ENCODE measurements at places on chromosomes 6 and 20.

DNA sequence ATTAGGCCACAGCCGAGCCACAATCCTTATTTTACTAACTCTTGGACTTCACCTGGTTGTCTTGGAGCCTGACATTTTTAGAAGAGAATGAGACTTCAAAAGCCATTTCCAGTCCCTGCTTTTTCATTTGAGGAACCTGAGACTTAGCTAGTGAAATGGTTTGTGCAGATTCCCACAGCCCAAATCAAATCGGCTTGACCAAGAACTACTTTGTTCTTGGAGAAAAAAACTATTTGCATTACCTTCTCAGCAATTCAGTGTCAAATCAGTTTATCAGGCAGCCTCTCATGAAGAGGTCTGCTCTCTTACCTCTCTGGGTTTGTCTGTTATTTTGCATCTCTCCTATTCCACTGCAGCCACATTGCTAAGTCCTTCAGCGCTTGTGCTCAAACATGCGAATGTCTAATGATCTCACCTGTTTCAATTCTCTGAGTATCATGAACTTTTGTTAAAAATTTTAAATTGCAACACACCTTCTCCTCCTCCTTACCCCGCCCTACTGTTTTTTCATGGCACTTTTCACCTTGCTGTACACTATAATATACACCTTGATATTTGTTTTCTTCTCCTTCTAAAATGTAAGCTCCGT lies 573 bp upstream of the IFNGR1 start:
- no peak for DNase-seq

DNA sequence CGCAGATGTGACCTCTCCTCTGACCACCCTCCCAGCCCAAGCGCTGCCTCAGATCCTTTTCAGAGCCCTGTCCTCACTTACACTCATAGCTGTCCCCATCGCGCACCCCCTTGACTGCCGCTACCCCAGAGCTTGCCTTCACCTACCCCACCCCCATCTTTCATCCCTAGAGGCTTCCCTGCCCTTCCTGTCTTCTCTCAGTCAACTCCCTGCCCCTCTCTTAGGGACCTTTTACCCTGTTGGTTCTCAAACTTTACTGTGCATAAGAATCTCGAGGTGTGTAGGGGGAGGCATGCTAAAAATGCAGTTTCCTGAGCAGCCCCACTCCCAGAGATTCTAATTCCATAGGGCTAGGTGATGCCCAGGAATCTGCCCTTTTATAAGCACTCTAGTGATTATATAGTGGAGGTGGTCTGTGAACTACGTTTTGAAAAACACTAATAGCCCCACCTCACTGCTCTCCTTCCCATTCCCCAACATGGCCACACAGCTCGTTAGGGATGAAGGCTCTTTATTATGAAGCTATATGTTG lies 725 bp downstream of the TM9SF4 start:
- DNase-seq: no peak

DNA sequence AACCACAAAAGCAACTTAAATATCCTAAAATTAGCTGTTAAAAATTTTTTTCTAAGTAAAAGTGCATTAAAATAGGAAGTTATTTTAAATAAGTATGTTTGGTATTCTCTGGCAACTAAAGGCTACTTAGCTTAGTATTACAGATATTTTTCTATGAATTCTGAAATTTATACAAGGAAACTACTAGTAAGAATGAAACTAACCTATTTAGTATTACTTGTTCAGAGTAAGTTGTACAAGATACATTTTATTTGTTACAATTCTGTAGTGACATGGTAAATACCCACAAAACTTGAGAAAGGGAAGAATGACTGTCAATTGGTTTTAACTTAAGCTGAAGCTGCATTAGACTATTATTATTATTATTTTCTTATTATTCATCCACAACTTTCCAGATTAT lies 6.5 kb downstream of the PHIP start:
- no peak for DNase-seq

DNA sequence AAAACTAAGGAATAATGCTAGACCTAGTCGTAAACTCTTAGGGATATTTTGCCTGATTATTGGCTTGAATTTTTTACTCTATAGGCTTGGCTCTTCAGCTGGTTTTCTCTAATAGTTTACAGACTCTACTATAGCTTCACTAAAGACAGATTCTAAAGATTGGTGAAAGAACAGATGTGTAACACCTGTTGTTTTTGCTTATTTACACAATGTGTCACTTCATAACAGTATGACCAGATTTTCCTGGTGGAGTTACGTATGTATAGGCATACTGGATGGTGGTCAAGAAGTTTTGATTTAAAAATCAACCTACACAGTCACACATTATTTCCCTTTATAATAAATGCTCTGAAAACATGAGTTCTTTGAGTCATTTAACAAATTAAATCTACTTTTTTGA lies 4.8 kb downstream of the COL19A1 start:
- no peak for DNase-seq

- DNase-seq: no peak
Observed at GRCh38 chr6:63444768-63445167, 125.0 kb upstream of the LGSN start.

- DNase-seq: no peak
Observed at GRCh38 chr6:101605874-101606273, 212.4 kb downstream of the GRIK2 start.

GRCh38 chr6:12333128-12333527 lies 43.0 kb downstream of the EDN1 start:
- no peak for DNase-seq

- DNase-seq: no peak
Observed at GRCh38 chr6:135784507-135784906, 67.0 kb upstream of the PDE7B start.

DNA sequence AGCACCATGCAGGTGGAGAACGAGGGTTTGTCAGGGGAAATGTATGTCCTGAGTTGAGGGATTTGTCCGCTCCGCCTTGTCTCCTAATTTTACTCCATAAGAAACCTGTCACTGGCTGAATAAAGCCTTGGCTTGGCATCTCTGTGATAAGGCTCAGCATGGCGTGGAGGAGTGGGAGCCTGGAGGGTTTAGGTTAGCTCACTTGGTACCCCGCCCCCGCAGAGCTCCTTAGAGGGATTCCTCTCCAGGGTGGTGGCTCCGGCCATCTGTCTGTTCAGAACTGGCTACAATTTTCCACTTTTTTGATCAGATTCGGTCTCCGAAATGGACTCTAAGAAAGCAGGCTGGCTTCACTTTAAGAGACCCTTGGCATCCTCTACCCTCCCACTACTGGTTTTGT lies 192.2 kb upstream of the SYNDIG1 start:
- DNase-seq: no peak

DNA sequence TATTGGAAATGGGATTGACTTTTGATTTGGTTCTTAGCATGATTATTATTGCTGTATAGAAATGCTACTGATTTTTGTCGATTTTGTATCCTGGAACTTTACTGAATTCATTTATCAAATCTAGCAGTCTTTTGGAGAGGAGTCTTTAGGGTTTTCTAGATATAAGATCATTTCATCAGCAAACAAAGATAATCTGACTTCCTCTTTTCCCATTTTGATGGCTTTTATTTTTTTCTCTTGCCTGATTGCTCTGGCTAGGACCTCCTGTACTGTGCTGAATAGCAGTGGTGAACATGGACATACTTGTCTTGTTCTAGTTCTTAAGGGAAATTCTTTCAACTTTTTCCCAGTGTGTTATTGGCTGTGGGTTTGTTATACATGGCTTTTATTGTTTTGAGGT lies 64.6 kb downstream of the ZC2HC1B start:
- DNase-seq: no peak

DNA sequence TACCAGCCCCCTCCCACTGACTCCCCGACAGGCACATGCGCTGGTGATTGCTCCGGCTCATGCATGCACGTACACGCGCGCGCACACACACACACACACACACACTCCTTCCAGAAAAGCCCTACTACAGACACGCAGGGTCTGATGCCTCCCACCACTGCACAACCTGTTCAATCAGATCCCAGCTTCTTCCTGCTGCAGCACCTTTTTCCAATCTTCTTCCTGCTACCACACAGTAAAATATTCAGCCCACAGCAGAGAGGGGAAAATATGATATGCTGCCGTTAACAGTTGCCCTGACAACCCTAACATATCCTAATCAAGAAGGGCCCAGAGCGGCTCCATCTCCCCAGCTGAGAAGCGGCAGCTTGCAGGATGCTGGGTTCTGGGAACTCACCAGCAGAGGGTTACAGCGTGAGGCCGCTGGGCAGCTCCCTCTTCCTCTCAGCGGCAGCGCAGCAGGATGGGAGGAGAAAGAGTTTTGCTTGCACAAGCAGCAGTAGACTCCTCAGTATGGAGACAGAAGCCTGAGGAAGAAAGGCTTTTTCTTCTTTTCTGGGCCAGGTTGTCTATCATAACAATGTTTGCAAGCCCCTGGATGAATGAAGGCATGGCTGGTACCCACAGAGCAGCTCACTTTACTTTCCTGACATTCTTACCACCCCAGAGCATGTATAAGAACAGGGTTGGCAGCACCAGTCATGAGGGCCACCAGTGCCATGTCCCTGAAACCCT lies 23.9 kb downstream of the MAP7 start:
- DNase-seq: peak; percentile 76

Measured in AG10803 (cell line).